Motor neuron (in vitro differentiated cells): ENCODE measurements at places on chromosomes 1 and 21. TPM values are rescaled to one million over a fixed set of nuclear protein-coding genes. Genes with fewer than 3 reads are reported as not detected.

DNA sequence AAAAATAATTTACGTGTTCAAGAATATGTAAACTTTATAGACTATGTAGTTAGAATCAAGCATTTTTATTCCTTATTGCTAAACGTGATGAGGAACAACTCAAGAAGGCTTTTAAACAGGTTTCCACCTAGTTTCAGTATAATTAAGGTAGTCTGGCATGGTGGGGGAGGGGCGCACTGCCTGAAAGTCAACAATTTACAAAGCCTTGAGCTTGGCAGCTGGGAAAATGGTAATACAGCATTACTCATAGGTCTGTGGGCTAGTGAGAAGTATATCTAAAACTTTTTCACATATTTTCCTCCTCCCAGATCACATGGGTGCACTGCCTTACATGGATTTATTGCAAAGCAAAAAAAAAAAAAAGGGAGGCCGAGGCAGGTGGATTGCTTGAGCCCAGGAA lies 75.2 kb downstream of the EVI5 start:
- ATAC-seq = no peak

- ATAC-seq = no peak
Measured at GRCh38 chr1:63321785-63322113, 618 bp upstream of the FOXD3 start.

DNA sequence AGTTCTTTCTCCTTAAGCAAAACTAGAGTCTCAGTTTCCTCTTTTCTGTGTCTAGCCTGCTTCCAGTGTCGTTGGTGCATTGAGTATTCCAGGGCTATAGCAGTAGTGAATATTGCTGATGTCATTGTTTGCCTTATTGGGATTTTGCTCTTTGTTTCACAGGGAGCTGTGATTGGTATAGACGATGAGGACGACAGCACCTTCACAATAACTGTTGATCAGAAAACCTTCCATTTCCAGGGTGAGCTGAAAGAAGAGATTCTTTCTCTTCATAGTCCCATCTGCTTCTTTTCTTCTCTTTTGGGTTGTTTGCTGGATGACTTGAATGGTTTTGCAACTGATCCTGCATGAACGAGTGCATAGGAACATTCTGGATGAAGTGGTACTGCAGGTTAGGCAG lies 52.4 kb downstream of the OSBPL9 start:
- no peak for ATAC-seq

DNA sequence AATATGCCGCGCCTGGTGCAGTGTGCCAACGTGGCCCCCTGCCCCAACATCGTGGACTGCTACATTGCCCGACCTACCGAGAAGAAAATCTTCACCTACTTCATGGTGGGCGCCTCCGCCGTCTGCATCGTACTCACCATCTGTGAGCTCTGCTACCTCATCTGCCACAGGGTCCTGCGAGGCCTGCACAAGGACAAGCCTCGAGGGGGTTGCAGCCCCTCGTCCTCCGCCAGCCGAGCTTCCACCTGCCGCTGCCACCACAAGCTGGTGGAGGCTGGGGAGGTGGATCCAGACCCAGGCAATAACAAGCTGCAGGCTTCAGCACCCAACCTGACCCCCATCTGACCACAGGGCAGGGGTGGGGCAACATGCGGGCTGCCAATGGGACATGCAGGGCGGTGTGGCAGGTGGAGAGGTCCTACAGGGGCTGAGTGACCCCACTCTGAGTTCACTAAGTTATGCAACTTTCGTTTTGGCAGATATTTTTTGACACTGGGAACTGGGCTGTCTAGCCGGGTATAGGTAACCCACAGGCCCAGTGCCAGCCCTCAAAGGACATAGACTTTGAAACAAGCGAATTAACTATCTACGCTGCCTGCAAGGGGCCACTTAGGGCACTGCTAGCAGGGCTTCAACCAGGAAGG lies 4.3 kb downstream of the GJB3 start:
- ATAC-seq = no peak

GRCh38 chr1:231284441-231284840 lies 43.4 kb downstream of the GNPAT start:
- no peak for ATAC-seq

- ATAC-seq = no peak
Measured at GRCh38 chr1:10025354-10025753, 7.4 kb upstream of the UBE4B start.

PODN gene
- 2.7 and 3.5 TPM in 2 replicates for total RNA-seq

ACOT11 gene
- total RNA-seq = 1.2 and 3.3 TPM in 2 replicates

TMCO1 gene
- total RNA-seq = 95.0 and 97.4 TPM in 2 replicates
